ENCODE measurements at places on chromosomes 12 and 14.
A peak's percentile ranks its signal among the peaks of the same experiment; 100 is the strongest.

DNA sequence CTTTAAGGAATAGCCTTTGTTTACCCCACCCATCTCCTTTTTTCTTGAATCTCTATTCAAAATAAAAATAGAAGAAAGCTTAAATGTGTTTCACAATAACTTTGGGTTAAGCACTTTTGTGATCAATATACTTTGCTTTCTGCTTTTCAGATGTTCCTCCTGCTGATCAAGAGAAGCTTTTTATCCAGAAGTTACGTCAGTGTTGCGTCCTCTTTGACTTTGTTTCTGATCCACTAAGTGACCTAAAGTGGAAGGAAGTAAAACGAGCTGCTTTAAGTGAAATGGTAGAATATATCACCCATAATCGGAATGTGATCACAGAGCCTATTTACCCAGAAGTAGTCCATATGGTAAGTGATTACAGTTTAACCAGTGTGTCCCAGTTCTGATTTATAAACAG is 95.0 kb downstream of the PPP2R5C start:
- no peak for DNase-seq

GRCh38 chr14:101808894-101809670 is 47.6 kb downstream of the PPP2R5C start:
- DNase-seq = no peak

DNA sequence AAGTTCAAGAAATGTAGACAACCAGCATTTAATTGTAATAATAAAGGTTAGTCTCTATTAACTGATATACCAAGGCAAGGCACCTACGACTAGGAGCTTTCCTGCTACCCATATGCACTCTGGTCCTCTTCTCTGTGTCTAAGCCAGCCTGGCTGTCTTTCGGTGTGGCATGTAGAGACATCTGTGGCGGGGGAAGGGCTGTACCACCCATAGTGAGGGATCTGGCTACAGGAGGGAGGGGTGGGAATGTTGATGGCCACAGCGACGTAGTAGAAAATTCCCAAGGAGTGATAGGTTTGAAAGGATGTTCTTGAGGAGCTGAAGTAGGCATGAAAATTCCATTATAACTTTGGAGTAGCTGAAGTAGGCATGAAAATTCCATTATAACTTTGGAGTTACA is 344.2 kb downstream of the ATP23 start:
- DNase-seq = no peak

- DNase-seq = no peak
Measured at GRCh38 chr14:76289276-76289675, 86.7 kb upstream of the ESRRB start.

- no peak for DNase-seq
Measured at GRCh38 chr14:84581041-84581440, 948.9 kb upstream of the FLRT2 start.

- DNase-seq = no peak
Measured at GRCh38 chr12:4047421-4047820, 174.2 kb upstream of the PARP11 start.

- no peak for DNase-seq
Measured at GRCh38 chr12:97748298-97748697, 285.7 kb downstream of the RMST start.

DNA sequence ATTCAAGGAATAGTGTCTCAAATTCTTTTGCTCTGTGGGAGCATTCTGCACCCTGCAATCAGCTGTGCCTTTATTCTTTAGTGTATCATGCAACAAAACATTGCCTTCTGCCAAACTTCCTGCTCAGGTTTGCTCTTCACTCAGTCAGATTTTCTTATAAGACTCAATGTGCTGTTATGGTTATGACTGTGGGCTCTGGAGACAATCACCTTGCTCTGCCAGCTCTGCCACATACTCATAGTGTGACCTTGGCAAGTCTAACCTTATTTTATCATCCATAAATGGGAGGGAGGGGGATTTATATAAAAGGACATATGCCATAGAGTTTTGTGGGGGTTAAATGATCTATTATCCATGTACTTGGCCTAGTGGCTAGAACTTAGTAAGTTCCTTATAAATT is 51.3 kb downstream of the SRGAP1 start:
- DNase-seq = no peak

GRCh38 chr12:52245962-52246569 is 13.0 kb downstream of the KRT7 start:
- DNase-seq = no peak

GRCh38 chr14:35776823-35777222 is 32.3 kb downstream of the RALGAPA1 start:
- no peak for DNase-seq

GRCh38 chr14:49971156-49972130 is 78.6 kb downstream of the ARF6 start:
- DNase-seq = peak; percentile 29

- DNase-seq = no peak
Measured at GRCh38 chr14:66982247-66982646, 207.0 kb upstream of the GARIN2 start.

DNA sequence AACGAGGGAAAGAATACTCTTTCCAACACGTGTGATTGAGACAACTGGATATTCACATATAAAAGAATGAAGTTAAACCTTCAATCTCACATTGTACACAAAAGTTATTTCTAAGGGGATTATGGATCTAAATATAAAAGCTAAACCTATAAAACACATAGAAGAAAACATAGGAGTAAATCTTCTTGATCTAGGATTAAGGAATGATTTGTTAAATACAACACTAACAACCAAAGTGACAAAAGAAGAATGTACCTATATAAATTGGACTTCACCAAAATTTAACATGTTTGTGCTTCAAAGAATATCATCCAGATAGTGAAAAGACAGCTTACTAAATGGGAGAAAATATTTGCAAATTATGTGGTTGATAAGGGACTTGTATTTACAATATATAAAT is 36.9 kb upstream of the DLGAP5 start:
- DNase-seq = no peak

GRCh38 chr12:88854260-88854659 is 274.0 kb upstream of the KITLG start:
- no peak for DNase-seq

DNA sequence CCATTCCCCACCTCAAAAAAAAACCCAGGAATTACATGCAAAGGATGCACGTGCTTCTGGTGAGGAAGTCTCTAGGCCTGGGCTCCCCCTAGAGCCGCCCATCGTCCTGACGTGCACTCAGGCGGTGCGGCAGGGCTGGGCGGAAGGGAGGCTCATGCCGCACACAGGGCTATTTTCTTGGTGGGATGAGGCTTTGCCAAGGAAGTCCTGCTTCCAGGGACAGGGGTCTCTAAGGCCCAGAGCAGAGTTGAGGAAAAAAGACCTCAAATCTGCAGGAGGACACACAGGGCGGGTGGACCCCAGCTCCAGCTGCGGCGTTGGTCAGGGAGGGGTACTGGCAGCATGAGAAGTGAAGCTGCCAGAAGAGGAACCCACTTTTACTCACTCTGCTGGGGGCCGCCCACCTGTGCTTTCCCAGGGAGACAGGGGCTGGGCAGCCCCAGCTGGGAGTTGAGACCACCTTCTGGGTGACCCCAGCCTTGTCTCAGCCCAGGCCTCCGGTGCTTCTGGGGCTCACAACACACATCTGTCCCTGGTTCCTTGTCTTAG is 4.2 kb downstream of the RHOF start:
- DNase-seq = no peak

DNA sequence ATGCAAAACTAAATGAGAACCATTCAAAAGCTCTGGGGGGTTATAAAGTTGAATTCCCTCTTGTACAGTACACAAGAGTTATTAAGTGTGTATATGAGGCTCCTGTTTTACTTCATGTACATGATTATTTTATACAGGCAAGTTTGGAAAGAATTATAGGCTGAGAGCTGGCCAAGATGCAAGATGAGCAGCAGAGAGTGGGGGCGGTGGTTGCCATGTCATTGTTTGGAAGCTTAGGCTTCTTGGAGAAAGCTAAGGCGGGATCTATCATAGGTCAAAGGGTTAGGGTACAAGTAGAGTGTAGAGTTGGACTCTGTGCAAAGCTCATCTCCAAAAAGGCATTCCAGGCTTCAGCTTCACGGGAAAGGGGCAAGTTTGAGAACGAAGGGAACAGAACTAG is 297.1 kb upstream of the TBX3 start:
- DNase-seq = no peak

- DNase-seq = no peak
Measured at GRCh38 chr12:43177276-43177675, 374.7 kb downstream of the ADAMTS20 start.

- DNase-seq = no peak
Measured at GRCh38 chr12:94179723-94180122, 31.3 kb downstream of the PLXNC1 start.

DNA sequence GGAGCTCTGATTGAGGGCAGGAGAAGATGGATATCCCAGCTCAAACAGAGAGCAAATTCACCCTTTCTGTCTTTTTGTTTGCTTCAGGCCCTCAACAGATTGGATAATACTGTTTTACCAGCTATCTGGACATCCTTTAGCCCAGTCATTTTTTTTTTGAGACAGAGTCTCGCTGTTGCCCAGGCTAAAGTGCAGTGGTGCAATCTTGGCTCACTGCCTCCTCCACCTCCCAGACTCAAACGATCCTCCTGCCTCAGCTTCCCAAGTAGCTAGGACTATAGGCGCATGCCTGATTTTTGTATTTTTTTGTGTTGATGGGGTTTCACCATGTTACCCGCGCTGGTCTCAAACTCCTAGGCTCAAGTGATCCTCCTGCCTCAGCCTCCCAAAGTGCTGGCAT is 40.8 kb downstream of the ARF6 start:
- DNase-seq = no peak

DNA sequence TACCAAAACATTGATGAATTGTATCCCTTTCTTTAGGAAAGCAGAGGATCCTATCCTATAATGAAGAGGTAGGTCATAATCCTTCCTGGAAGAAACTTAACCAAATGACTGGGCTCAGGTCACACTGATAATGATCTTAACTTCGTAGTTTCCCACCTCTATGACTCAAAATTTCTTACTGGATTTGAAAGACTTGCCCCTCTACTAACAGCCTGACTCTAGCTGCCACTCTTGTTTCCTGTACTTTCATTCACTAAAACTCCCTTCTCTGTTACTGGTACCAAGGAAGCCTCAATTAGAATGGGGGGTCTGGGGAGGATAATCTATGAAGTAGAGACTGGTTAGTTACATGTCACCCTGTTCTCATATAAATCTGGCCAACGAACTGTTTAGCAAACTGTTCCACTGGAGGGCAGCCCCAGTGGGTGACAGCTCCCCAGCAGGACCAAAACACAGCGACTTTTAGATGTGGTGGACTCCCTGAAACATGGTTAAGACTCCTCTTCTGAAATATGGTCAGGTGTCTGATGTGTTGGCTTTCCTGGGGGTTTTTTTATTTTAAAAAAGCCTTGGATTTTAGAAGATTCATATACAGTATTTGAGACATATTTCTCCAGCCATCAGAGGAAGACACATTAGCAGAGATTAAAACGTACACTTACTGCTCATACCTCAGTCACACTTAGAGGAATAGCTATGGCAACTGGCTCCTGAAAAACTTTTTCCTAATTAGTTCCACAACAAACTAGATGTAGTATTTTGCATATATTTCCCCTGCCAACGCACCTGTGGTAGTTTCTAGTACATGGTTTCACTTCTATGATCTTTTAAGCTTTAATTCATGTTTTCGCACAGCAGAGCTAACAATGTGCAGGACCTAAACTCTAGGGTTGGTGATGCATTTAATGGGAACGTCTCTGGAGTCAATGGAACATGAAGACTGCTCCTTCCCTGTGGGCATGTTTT is 72.3 kb downstream of the ACADS start:
- no peak for DNase-seq

DNA sequence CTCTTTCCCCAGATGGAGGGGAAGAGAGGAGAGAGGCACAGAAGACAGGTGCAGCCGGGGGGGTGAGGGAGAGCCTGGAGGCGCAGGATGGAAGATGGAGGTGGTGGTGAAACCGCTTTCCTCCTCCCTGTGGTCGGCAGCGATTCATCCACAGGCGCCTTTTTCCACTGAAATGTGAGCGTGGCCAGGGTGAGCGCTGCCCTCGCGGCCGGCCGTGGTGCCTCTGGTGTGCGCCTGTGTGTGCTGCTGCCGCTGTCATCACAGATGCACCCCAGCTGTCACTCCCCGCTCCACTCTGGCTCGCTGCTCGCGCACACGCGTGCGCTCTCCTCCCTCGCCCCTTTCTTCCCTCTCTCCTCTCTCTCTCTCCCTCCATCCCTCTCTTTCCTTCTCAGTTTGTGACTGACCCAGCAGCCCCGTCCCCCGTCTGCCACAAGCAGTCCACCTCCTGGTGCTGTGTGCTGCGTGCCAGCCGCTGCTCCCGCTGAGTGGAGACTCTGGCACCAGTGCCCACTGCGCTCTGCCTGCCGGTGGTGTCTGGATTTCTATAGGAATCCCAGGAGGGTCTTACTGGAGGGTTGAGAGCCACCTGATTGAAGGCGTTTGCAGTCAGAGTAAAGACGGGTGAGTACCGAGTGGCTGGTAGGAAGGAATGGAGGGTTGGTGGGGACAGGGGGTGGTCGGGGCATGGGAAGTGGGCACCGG is at the start of gene LRTM2:
Gene LRTM2, plus strand, starts transcription at position 375 of the 705 bp plus-strand sequence. CDS start 7,584 bp downstream, outside the sequence.
- no peak for DNase-seq

GRCh38 chr12:21144309-21144708 is 13.3 kb downstream of the SLCO1B1 start:
- no peak for DNase-seq

DNA sequence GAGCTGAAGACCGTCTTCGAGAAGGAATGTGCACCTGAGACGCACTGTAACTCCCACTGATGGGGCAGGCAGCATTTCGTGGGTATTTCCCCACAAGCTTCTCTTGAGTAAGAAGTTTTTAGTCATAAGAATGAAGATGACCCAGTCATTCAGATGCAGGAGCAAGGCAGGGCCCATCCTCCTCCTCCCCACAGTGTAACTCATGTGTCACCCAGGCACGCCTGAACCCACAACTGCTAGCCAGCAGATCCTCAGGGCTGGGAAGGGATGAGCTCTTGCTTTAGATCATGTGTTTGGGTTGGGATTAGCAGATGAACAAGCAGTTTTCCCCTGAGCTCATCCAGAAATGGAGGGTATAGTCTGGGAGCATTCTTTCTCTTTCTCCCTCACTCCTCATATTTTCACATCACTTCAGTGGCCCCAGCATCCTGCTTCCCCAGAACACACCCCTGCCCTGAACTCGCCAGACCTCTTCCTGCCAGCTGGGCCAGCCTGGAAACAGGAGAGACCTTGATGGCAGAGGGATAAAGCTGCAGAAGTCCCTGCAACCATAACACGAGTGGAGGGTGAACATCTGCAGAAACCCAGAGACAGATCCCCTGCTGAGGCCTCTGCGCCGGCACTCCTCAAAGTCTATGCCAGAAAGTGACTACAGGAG is 73.3 kb downstream of the B4GALNT3 start:
- no peak for DNase-seq

- DNase-seq = no peak
Measured at GRCh38 chr14:86334355-86334754, 804.4 kb downstream of the FLRT2 start.

GRCh38 chr12:73421832-73422231 is 1115.8 kb upstream of the ATXN7L3B start:
- DNase-seq = no peak

GRCh38 chr14:101114726-101115515 is 211.4 kb upstream of the RTL1 start:
- DNase-seq = no peak
